ENCODE measurements at places on chromosomes 1 and 21.

- DNase-seq: no peak
Measured at GRCh38 chr1:207261971-207262370, 59.5 kb upstream of the CD55 start.

DNA sequence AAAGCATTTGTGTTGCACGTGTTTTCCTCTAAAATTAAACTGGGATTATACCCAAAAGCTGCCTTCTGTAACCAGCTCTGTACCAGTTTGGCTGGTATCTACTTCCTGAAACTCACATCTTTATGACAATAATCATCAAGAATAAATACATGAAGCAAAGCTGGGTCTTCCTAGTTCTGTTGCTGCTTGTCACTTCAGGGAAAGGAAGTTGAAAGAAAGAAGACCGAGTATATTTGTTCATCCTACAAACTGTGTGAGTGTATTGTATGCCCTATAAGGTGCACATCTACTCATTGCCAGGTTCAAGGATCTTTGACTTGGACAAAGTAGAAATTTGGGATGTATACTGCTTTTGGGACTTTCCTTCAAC lies 29.1 kb upstream of the IFNGR2 start:
- DNase-seq: no peak

GRCh38 chr1:95230768-95231191 lies 3.2 kb upstream of the RWDD3 start:
- DNase-seq: no peak

DNA sequence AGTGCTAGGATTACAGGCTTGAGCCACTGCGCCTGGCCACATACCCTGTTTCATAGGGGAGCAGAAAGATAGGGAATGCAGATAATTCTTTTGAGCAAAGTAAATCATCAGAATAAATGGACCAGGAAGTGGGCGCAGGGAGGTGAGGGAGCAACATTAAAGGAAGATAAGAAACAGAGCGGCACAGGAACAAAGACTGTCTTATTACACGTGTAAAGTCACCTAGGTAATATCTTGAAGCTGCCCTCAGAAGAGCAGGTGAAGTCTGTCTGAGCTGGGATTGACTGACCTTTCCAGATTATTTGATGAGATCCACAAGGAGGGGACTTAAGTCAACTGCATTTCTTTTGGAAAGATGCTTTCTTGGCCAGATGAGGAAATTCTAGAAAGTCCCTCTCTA lies 7.7 kb downstream of the EPRS1 start:
- no peak for DNase-seq

DNA sequence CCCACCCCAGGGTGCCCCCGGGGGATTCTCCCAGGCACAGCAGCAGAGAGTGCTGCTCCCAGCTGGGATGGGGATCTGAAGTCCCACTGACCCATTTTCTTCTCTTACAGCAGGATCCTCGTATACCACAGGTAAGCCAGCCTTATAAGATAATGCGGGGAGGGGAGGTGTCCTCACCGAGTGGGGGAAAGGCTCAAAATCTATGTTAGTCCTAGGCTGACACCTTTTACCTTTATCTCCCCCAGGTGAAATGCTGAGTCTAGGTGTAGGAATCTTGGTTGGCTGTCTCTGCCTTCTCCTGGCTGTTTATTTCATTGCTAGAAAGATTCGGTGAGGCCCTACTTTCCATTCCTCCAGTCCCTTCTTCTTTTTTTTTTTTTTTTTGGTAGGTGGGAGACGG lies 5.3 kb downstream of the APH1A start:
- no peak for DNase-seq

DNA sequence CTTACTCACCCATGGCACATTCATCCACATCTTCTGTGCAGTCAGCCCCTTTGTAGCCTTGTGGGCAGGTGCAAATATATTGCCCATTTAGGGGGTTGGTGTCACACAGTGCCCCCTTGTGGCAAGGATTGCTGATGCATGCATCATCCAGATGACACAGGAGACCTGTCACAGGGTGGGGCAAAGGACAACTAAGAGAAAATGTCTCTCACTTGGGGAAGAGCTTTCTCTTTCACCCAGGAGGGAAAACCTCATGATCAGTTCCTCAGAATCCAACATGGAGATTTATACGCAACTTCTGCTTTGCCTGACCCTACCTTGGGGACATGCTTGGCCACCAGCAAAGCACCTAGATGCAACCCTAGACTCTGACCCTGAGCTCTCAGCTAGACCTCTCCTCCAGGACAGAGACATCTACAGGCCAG lies 71.8 kb upstream of the ADAM30 start:
- DNase-seq: peak; percentile 59

- DNase-seq: no peak
Measured at GRCh38 chr1:175116903-175117302, 49.3 kb downstream of the TNN start.

GRCh38 chr1:31423418-31423947 lies 10.5 kb downstream of the SERINC2 start:
- DNase-seq: no peak

- no peak for DNase-seq
Measured at GRCh38 chr21:39845571-39846130, 21.6 kb upstream of the PCP4 start.

- no peak for DNase-seq
Measured at GRCh38 chr1:84250668-84251067, 50.8 kb upstream of the SAMD13 start.

GRCh38 chr21:43734928-43735229 lies 15.9 kb downstream of the PDXK start:
- DNase-seq: no peak

DNA sequence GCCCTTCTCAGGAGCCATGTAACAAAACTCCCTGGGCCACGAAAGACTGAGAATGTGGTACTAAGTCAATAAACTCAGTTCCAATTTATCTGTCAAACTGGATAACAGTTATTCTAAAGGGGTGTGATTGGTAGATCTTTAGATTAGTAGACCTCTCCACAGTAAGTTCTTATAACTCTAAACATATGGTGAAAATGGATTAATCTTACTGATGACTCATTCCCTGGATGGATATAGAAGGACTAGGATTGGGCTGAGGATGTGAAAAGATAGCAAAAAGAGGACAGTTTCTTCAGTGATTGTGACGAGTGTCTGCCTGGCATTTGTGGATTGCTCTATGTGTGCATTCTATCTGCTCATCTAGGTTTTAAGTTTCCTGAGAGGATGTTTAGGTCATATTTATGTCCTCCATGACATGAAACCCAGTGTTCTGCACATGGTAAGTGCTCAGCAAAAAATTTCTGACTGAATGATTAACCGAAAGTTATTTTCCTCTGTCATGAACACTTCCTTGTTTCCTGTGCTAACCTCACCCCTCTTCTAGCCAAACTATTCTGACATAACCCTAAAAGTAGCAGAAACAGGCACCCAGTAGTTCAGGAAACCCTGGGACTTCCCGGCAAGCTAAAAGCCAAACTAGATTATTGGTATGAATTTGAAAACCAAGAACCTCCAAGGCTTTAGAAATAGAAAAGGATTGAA lies 397.5 kb upstream of the PLXNA2 start:
- no peak for DNase-seq

DNA sequence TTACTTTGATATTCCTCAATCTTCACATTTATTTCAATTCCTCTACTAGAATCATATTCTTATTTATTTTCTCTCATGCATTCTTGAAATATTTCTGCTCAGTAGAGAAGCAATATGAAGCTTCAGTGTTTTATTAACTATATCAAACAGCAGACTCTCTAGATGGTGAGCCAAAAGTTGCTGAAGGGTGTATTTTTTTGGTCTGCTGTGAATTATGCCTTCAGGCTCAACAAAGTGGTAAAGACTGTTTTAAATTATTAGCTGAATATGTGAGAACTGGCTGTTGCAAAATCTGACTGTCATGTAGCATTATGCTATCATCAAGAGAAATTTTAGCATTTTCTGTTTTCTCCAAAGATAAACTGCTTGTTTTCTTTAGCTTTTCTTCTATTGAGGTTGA lies 24.9 kb upstream of the CDC42BPA start:
- DNase-seq: no peak

- DNase-seq: no peak
Measured at GRCh38 chr1:149917571-149918144, at the start of gene SV2A. TSS of gene SV2A (minus strand) at chr1:149917844. CDS start at chr1:149913840, 4,004 bp downstream.

GRCh38 chr1:179077396-179077795 lies 4.5 kb upstream of the TOR3A start:
- no peak for DNase-seq

DNA sequence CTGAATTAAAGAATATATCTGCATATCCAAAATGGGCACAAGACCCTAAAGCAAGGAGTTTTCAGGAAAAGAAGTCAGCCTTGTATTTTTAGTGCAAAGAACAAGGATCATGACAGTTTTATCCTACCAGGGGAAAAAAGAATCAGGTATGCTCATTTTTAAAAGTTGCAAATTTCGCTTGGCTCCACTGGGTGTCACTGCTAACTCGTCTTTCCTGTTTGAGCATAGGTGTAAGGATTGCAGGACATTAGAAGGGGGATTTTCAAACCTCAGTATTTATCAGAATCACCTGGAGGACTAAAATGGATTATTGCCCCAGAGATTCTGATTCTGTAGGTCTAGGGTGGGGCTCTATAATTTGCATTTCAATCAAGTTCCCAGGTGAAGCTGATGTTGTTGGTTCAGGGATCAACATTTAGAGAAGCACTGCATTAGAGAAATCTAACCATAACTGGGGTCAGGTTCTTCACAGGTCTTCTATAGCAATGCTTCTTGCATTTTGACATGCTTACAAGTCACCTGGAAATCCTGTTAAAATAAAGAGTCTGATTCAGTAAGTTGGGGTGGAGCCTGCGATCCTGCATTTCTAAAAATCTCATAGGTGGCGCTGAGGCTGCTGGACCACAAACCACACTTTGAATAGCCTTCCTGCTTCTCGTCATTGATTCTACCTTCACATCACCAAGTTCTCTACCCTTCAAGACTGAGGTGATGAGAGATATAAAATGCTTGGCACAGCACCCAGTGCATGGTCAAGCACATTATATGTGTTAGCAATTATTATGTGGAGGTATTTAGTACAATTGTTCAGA lies 39.6 kb downstream of the NUF2 start:
- no peak for DNase-seq

DNA sequence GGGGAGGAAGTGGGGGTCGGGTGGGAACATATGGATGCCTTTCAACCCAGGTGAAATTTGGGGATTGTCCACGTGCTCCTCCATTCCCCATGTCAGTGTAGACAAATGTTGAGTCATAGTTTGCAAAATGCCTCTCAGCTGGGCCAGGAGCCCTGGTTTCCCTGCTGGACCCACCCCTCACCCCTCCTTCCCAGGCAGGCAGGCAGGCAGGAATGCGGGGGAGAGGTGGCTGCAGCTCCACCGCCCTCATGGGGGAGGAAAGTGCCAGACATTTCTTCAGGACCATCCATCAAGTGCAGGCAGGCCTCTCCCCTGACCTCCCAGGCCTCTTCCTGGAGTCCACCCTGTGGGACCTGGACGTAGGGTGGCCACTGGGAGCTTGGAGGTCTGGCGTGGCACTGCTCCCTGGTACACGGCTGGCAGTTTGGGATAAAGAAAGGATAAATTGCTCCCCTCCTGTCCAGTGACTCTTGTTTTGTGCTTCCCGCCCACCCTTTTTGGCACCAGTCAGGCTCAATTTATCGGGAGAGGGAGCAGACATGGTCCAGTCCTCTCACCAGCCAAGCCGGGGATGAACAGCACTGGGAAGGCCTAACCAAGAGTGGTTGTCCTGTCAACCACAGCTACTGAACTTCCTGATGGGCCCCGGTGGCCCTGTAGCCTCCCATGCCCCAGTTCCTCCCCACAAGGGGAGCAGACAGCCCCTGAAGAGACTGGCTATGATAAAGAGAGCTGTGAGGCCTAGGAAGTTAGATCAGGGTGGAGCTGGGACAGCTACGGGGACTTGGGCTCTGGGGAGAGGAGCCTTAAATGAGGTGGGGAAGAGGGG lies 18.9 kb downstream of the NPR1 start:
- no peak for DNase-seq

DNA sequence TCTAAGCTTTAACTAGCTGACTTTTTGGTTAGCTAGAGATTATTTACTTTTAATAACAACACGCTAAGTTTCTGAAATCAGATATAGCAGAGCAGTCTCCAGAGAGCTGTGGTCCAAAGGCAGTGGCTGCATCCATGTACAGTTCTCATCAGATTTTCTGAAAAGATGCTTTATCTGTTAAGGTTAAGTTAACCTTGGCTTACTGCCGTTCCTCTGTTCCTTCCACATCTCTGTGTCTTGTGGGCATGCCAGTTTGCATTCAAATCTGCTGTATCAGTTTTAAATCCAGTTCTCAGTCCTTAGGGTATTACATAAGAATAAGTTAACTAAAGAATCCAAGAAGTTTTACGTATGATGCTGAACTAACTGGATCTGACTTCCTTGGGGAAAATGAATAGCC lies 46.8 kb downstream of the SPATA46 start:
- no peak for DNase-seq

- DNase-seq: no peak
Measured at GRCh38 chr21:25831300-25831960, 96.7 kb downstream of the GABPA start.

DNA sequence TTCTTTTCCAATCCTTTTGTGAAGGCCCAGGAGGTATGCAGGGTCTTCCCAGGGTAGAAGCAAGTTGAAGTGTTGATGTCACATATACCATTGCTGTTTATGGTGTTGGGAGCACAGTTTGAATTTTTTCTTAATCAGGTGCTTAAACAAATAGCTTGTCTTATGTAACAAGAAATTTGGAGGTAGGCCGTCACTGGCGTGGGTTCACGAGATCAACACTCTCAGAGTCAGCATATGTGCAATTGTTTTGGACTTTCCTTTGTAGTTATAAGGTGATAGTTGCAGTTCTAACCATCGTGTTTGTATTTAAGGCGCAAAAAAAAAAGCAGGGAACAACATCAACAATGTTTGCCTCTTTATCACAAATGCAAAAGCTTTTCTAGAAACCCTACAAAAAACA lies 13.3 kb downstream of the FNBP1L start:
- no peak for DNase-seq

DNA sequence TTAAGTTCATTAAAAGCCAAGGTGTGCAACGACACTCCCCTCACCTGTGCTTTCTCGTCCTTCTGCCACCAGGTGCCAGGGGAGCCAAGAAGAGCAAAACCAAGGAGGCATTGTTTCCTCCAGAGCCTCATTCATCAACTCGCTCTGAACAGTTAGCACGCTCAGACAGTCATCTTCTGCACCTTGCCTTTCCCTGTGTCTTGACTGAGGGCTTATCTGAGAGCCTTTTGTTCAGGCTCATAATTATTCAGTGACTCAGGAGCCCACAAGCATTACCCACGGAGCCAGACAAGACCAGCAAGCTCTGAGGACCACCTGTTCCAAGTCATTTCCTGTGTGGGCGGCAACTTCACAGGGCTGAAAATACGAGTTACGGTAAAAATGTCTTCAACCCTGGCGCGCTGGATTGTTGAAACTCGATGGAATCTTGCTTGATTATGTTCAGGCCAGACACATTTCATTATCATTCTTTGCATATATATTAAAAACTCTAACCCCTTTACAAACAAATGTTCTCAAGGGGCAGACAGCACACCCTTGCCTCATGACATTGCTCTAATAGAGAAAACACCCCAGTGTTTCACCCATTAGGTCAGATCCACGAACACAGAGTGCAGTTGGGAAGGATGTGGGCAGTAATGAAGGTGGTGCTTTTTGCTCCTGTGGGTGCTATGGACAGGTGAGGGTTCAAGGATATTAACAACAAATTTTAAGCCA lies 89.7 kb upstream of the RUNX1 start:
- no peak for DNase-seq

GRCh38 chr1:100597784-100598183 lies 59.8 kb downstream of the GPR88 start:
- no peak for DNase-seq

- DNase-seq: peak; percentile 47
Measured at GRCh38 chr1:113677250-113678158, 81.8 kb downstream of the PHTF1 start.
